Thoracic aorta (tissue), 2 donors: ENCODE measurements at places on chromosomes 13 and 19. TPM values are rescaled to one million over a fixed set of nuclear protein-coding genes. Genes with fewer than 3 reads are reported as not detected.

The HIPK4 gene
- total RNA-seq, result not detected

- H3K27ac ChIP-seq, result no peak overlapping the region
- no peaks in the 10 kb centered on the region for H3K27me3 ChIP-seq
- no peak for DNase-seq
- peaks cover 20% of the 10 kb centered on the region for H3K36me3 ChIP-seq
- peaks cover 12% of the 10 kb centered on the region for H3K4me1 ChIP-seq
These were observed 110.6 kb downstream of the DNAJC3 start for GRCh38 chr13:95787356-95788099.

DNA sequence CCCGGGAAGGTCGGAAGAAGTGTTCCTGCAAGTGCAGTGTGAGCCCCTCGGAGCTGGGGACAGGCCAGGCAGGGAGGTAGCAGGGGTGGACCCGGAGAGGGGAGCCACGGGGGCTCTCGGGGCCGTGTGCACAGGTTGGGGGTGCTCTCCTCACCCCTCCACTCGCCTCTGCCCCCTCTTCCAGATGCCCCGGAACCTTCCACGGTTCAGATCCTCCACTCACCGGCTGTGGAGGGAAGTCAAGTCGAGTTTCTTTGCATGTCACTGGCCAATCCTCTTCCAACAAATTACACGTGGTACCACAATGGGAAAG is 9.0 kb downstream of the CD22 start:
- H3K27me3 ChIP-seq, result no peaks in the 10 kb centered on the region
- H3K36me3 ChIP-seq, result no peaks in the 10 kb centered on the region
- no peak overlapping the region for H3K4me3 ChIP-seq
- H3K27ac ChIP-seq, result no peak overlapping the region

GRCh38 chr13:99359528-99359927 is 52.3 kb upstream of the GPR183 start:
- DNase-seq, result no peak
- no peak overlapping the region for H3K27ac ChIP-seq
- H3K36me3 ChIP-seq, result peaks cover 3% of the 10 kb centered on the region
- H3K27me3 ChIP-seq, result no peaks in the 10 kb centered on the region

DNA sequence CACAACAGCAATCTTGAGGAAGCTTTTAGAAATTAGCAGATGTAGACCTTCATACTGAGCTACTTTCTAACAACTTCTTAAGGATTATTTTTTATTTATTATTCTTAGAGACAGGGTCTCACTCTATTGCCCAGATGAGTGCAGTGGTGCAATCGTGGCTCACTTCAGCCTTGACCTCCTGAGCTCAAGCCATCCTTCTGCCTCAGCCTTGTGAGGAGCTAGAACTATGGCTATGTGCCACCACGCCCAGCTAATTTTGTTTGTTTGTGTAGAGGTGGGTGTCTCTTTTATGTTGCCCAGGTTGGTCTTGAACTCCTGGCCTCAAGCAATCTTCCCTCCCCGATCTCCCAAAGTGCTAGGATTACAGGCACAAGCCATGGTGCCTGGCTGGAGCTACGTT is 200.6 kb downstream of the TSHZ3 start:
- DNase-seq, result no peak
- no peak overlapping the region for H3K27ac ChIP-seq
- H3K4me1 ChIP-seq, result no peaks in the 10 kb centered on the region
